Activated CD4-positive, alpha-beta memory T cell treated with anti-CD3 and anti-CD28 coated beads for 36 hours (primary cell): ENCODE measurements at places on chromosomes 3 and 15. TPM values are rescaled to one million over a fixed set of nuclear protein-coding genes. Genes with fewer than 3 reads are reported as not detected.

Gene LRRC2
- not detected for total RNA-seq

Gene ANKUB1
- not detected for total RNA-seq

Gene IMPG2
- total RNA-seq, result 0.10 TPM

Gene FGD5
- 0.12 TPM for total RNA-seq

Gene TFG
- 60.3 TPM for total RNA-seq

Gene HRH1
- total RNA-seq, result 2.3 TPM

Gene TUSC7
- total RNA-seq, result not detected

GRCh38 chr3:102673271-102674115, 238.7 kb downstream of the ZPLD1 start:
- DNase-seq, result peak; percentile 72

- DNase-seq, result peak; percentile 74
Measured at GRCh38 chr15:71114887-71115566, at the start of gene THSD4. Gene THSD4 (plus strand): TSS chr15:71115471.

GRCh38 chr3:99468918-99469317, 169.5 kb upstream of the COL8A1 start:
- no peak for DNase-seq

DNA sequence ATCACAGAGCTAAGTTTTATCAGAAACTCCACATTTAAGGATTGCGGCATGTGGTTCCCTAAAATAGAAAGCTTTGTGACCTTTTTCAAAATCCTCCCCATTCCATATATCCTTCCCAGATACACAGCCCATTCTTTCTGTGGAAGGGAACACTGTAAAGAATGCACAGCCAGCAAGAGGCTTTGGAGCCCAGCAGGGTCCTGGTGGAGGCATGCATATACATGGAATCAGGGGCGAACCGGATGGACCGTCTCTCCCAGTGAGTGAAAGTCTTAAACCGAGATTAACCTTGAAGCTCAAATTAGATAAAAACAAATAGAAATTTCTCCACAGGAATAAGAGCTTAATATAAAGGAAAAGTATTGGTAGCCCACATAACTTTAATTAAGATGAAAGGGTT, 436.2 kb upstream of the MDFIC2 start:
- no peak for DNase-seq

- peak; percentile 19 for DNase-seq
Measured at GRCh38 chr3:106007512-106007911, 138.7 kb upstream of the CBLB start.

DNA sequence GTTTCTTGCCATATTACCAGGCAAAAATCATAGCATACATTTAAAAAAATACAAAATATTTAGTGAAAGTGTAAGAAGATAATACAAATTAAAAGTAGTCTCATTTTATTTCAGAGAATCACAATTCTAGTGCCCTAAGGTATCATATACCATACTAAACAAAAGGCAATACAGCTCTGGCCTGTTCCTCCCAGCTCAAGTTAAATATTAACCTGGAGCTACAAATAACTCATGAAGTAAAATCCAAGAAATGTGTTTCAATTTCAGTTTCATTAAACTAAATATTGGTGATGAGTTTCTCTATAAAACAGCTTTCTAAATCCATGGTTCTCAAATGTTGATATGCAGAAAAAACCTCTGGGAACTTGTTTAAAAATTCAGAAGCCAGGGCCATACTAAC, 67.7 kb downstream of the INO80 start:
- DNase-seq, result no peak

DNA sequence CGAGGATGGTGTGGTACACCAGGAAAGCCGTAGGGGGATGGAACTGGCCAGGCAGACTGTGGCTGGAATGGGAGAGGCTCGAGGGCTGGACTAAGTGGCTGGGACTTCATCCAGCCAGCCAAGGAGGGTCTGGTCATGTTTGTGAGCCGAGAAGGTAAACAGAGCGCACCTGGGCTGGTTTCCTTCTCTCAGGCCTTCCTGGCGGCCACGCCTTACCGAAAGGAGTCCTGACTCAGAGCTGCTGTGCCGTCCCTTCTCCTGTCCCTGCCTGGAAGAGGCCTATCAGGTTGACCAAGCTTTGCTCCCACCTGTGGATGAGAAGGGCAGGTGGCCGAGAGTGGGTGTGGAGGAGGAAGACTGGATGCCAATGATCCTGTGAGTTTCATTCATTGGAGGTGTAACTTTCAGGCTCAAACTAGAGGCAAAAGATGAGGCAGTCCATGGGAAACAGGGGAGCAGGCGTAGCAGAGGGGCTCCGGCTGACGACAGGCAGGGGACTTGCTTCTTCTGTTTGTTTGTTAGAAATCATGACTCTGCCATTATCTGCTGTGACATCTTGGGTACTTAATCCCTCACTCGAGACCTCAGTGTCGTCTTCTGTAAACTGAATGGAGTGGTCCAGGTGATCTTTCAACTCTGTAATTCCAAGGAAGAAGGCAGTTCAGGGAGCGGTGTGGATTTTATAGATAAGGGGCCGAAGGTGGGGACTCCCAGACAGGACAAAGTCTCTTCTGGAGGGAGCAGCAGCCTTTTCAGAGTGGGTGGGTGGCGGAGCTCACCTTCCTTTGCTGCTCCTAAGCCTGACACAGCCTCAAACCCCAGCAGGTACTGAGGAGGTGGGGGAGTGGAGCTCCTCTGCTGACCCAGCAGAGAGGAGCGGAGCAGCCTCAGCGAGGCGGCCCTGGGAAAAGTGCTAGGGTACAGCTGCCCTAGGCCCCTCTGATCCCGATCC, 71.8 kb upstream of the GATM start:
- no peak for DNase-seq

- peak; percentile 51 for DNase-seq
Measured at GRCh38 chr15:69400850-69401249, 13.3 kb upstream of the KIF23 start.

DNA sequence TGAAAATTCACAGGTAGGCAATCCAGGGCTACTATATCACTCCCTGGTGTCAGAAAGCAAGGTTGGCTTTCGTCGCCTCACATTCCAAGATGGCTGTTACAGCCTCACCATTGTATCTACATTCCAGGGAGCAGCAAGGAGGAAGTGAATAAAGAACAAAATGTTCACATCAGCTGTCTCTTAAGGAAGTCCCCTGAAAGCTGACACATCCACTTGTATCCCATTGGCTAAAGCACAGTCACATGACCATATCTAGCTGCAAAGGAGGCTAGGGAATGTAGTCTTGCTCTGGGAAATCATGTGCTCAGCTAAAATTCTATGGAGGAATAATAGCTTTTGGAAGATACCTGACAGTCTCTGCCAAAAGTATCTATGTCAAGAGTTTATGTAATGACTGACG, 12.8 kb upstream of the GATA2 start:
- DNase-seq, result no peak

DNA sequence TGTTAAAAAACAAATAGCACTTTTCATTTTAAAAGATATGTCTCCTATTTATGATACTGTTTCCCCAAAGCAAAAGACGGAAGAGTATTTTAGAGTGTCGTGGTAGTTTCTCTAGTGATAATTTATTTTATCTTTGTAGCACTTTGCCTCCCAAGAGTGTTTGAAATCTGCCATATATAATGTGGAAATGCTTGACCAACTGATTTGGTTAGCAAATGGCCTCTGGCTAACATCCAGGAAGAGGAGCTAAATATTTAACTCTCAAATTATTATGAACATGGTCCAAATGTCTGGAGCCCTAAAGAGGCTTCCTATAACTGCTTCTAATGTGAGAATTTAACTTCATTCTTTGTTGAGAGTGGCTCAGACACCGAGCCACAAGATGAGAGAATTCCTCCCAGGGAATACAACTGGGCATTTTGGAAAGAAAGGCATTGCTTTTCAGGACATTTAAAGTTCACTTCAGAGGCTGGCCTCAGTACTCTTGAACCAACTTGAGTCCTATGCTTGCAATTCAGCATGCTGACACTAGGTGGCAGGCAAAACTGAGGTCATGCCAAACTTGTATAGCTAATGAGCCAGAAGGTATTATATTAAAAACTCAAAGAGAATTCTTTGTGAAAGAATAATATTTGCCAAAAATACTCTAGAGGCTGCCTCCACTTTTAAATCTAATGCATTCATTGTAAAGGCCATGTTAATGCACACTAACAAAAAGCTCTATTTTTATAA, 104.5 kb downstream of the RARB start:
- peak; percentile 45 for DNase-seq

- no peak for DNase-seq
Measured at GRCh38 chr3:134381831-134382442, 7.7 kb upstream of the AMOTL2 start.

GRCh38 chr3:25973122-25973521, 183.2 kb downstream of the OXSM start:
- DNase-seq, result no peak

GRCh38 chr3:120778776-120779175, 36.2 kb downstream of the GTF2E1 start:
- DNase-seq, result no peak

GRCh38 chr3:152278756-152279427, 10.2 kb downstream of the MBNL1 start:
- DNase-seq, result no peak

DNA sequence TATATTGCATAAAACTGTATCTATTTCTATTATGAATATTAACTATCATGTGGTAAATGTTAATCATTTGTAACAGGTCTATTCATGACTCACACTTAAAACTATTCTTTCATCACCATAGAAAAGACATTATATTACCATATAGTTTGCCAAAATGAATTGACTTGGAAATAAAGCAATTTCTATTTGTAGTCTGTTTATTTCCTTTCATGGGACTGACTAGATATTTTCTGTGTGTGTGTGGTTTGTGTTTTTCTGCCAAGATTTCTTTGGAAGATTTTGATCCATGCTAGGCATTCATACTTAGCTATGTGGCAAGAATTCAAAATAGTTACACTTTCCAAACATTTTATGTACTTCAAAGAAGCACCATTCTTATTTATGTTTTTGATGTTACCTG, 522.5 kb upstream of the AGTR1 start:
- DNase-seq, result no peak
